ENCODE measurements at places on chromosomes 5 and 9. TPM values are rescaled to one million over a fixed set of nuclear protein-coding genes. Genes with fewer than 3 reads are reported as not detected.

DNA sequence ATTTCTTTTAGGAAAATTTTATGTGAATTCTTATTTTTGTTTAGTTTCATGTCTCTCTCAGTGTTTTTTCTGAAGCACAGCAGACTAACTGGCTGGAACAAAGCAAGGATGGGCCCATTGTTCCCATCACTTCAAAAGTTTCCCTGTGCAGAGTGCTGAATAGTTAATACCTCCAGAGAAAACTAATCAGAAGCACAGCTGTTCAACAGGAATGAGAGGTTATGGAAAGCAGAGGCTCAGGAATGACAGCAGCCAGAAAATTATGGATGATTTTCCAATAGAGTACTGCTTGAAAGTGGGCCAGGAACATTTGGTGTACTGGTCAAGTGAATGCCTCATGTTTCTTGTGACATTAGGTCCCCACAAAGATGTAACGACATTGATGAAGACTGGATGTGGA, 173.0 kb upstream of the TARS1 start:
- DNase-seq: no peak

GRCh38 chr9:112097712-112098688, 77.1 kb downstream of the SUSD1 start:
- DNase-seq: peak; percentile 22

The LEAP2 gene
- 1.1 TPM for total RNA-seq

DNA sequence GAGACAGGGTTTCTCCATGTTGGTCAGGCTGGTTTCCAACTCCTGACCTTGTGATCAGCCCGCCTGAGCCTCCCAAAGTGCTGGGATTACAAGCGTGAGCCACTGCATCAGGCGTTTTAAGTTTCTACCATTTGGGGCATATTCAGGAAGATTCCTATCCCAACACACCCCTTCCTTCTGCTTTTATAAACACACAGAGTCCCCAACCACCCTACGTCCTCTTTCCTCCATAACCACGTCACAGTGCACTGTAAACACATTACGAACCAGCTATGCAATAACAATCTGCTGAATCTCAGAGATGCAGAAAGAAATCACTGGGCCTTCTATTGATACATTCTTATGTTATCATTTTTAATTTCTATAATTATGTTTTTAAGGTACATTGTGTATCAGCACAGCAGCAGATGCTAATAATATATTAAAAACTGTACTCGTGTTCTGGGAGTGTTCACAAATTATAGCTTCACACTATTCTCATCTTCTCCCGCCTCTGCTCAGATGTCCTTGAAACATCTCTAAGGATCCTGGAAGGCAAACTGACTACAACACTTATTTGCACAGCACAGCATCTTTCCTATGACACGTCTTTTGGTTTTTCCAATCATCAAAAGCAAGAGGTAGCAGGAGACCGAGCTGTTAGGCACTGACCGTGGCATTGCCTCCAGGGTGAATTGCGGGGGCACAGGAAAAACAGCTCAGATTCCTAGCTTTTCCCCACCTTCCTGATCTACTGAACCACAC, 60.2 kb downstream of the KCNIP1 start:
- DNase-seq: no peak

GRCh38 chr9:129590466-129590865, 30.4 kb downstream of the C9orf50 start:
- no peak for DNase-seq

The NUTM2G gene
- total RNA-seq: not detected

The UNC13B gene
- total RNA-seq: 12.9 TPM

DNA sequence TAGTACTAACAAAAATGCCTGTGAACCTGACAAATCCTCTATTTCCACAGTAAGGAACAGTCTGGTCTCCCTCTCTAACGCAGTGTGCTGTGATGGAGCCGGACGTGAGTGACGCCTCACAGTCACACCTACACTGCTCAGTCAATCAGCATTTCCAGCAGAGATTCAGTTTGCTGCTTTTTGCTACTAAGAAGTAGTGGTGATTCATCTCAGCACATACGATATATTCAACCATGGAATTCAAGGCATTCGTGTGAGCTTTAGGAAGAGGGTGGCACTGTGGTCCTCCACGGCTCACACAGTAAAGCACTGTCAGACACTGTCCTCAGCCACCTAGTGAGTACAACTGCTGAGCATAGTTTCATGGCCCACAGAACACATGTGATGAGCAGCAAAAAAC, 70.9 kb downstream of the SETX start:
- no peak for DNase-seq

DNA sequence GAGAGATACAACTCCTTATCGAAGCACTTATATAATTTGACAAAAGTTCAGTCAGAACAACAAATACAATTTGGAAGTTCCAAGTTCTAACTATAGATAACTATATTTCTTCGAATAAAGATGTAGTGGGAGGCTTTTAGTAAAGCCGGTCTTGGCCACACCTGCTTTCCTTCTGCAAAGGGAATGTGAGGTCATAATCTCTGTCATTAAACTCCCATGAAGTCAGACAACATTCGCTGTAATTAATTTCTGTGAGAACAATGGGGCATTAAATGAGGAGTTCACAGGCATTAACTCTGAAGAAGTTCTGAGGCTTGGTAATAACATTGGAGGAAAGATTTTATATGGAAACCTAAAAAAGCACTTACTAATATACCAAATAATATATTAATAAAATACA, 67.5 kb downstream of the MCTP1 start:
- no peak for DNase-seq

- no peak for DNase-seq
Observed at GRCh38 chr5:84017523-84018172, 297.0 kb upstream of the HAPLN1 start.

- no peak for DNase-seq
Observed at GRCh38 chr5:5511904-5512416, 89.5 kb downstream of the ICE1 start.

DNA sequence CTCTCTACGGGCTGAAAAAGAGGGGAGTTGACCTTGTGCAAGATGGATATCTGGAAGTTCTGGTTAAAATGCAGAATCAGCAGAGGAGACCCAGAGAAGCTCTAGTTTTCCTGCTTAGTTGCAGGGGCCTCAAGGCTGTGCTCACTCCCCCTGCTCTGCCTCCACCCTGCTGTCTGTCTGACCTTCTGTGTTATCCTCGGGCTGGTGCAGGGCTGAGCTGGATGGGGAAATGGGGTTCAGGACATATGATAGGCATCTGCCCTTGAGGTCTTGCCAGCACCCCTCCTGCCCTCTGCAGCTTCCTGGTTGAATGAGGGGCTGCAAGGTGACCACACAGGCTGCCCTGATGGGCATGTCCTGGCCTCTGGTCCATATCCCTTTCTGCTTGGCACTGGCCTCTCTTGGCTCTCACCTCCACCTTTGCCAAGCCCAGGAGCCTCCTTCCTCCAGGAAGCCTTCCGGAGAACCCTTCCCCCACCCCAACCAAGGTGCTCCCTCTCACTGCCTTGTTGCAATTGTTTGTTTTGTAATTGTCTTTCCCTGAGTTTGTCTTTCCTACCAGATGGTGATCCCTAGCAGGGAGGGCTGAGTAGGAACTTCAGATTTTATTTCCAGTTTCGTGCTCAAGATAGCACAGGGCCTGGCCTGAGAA, 1.3 kb downstream of the TMEM268 start:
- DNase-seq: no peak

The ST6GALNAC6 gene
- 26.1 TPM for total RNA-seq

DNA sequence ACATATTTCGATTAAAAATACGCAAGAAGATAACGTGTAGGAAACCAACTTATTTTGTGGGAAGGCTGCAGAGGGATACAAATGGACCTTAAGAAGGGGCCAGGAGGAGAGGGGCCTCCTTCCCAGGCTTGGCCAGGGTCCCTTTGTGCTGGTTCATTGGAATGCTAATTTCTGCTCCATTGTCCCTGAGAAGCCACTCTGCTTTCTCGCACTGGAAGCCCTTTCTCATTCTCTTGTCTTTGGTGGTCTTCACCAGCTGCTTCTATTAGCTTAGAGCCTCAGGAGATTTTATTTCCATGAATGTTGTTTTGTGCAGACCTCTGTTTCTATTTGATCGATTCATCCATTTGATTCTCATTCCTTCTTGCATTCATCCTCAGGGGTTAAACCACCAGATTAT, 325.4 kb downstream of the TMEM38B start:
- no peak for DNase-seq

The OCLN gene
- total RNA-seq: 0.58 TPM

- DNase-seq: no peak
Observed at GRCh38 chr9:69970001-69970533, 73.6 kb upstream of the MAMDC2 start.

The PCDHA8 gene
- not detected for total RNA-seq

The GDA gene
- total RNA-seq: 0.44 TPM

GRCh38 chr5:148259288-148259687, 9.3 kb upstream of the SPINK13 start:
- DNase-seq: no peak

The PPP3R2 gene
- not detected for total RNA-seq

The GKAP1 gene
- total RNA-seq: 34.7 TPM

The LPAR1 gene
- 5.5 TPM for total RNA-seq

GRCh38 chr5:132779961-132780360, 2.9 kb upstream of the SEPTIN8 start:
- no peak for DNase-seq

GRCh38 chr5:29896646-29897045, 1296.8 kb upstream of the CDH6 start:
- no peak for DNase-seq

The ITGA2 gene
- total RNA-seq: 0.91 TPM
